ENCODE measurements at places on chromosomes 3 and 15.
A peak's percentile ranks its signal among the peaks of the same experiment; 100 is the strongest.

DNA sequence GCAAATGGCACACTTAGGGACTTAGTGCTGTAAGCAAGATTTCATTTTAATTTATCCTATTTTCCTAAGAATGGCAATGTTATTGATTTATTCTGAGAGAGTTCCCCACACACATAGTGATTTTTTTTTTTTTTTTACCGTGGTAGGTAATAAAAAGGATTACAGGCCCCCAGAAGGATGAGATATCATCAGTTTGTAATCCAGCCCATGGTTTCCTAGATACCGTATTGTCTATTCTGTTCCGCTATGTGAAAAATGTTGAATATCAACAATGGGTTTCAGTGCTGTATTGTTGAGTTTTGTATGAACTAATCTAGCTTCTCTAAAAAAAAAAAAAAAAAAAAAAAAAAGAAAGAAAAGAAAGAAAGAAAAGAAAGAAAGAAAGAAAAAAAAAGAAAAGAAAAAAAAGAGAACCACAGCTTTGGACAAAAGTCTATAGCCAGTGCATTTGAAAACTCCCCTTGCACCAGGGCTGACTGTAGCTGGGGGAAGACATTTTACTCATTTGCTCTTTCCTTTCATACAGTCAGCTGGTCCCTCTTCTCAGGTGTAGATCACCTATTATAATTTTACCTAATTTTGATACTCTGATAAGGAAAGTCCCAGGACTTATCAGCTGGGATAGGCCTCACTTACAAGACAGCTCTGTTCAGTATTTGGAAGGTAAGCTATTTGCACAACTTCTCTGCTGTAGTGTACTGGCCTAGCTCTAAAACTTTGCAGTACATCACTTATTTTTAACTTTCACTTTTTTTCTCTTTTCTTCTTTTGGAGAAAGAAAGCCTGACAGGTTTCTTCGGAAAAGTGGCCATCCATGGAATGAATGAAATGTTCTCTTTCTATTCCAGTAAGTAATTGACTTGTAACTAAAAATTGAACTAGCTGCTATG lies 101.4 kb upstream of the SOX2 start:
- no peak for DNase-seq

DNA sequence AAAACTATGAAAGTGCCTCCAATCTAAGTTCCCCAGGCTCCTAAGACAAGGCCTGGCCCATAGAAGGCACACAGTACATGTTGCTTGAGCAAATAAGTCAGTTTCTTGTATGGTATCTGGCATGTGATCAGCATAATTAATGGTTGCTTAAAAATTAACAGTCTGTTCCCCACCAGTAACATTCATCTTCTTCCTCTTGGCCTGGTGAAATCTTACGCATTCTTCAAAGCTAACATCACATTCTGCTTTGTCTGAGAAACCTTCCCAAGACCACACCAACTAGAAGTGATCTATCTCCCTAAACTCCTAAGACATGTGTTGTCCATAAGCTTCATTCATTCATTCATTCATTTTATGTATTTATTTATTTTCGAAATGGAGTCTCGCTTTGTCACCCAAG lies 48.1 kb downstream of the LIPC start:
- no peak for DNase-seq

DNA sequence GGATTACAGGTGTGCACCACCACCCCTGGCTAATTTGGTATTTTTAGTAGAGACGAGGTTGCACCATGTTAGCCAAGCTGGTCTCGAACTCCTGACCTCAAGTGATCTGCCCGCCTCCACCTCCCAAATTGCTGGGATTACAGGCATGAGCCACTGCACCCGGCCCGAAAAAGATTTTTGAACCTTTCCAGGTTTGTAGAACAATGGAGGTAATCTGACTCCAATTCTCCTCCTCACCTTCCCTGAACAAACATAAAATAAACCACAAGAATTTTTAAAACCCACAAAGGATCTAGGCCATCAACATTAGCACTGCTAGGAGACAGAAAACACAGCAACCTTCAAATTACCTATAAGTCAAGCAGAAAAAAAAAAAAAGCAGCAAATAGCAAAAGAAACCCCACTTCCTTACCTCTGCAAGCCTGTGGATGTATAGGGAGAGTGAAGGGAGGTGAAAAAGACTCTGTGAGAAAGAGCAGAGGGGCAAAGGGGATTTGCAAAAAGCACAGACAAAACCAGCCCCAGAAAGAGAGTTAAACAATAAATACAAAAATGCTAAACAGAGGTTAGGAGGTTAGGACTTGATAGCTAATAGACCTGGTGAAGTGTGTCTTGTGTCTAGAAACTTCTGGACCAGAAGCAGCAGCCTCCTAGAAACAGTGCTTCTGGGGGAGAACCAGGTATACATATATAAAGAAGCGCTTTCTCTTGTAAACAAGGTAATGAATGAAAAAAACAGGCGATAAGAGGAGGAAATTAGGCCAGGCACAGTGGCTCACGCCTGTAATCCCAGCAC lies 32.1 kb downstream of the TFDP2 start:
- DNase-seq: no peak

DNA sequence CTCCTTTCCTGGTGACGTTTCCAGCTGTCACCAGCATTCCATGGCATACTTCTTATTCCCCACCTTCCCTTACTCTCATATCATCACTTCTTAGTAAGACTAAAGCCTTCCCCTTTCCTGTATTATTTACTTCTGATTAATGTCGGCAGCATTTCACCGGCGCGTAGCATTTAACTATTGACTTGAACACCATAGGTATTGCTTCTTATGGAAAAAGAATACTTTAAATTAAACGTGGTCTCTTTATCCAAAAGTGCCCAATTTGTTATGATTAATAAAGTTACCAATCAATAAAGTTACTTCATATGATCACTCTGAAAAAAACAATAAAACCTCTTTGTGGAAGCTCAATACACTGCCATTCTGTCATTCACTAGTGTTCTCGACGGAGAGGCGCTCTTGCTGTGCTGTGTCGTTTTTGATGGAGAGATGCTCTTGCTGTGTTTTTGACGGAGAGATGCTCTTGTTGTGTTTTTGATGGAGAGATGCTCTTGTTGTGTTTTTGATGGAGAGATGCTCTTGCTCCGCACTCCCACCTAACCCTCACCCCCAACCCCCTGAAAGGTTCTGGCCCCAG lies 165.0 kb downstream of the XXYLT1 start:
- no peak for DNase-seq

DNA sequence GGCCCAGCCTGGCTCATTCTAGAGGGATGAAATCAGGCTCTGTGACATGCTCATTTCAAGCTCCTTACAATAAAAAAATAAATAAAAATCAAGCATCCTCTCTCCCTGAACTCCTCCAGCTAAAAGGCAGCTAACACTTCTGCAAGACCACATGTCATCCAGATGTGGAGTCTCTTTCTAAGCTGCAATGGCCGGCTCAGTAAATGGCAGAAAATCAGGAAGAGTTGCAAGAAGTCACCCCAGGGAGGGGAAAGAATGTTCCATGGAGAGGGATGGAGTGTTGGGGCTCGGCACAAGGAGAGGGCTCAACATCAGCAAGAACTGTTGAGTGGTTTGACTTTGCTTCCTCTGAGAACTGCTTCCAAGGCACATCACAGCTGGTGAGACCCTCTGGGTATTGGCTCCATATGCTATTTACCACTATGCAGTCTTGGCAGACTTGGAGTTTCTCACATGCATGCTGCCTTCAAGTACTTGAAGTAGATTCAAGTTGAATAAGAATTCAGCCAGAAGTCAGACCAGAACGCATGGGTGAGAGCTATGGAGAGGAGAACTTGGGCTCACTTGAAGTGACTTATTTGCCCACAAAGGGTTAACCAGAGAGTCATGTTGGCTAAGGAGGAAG lies 689.0 kb downstream of the NTRK3 start:
- no peak for DNase-seq

GRCh38 chr15:58604455-58604923 lies 145.0 kb downstream of the ADAM10 start:
- no peak for DNase-seq

GRCh38 chr3:67431887-67432286 lies 222.5 kb downstream of the SUCLG2 start:
- DNase-seq: no peak

DNA sequence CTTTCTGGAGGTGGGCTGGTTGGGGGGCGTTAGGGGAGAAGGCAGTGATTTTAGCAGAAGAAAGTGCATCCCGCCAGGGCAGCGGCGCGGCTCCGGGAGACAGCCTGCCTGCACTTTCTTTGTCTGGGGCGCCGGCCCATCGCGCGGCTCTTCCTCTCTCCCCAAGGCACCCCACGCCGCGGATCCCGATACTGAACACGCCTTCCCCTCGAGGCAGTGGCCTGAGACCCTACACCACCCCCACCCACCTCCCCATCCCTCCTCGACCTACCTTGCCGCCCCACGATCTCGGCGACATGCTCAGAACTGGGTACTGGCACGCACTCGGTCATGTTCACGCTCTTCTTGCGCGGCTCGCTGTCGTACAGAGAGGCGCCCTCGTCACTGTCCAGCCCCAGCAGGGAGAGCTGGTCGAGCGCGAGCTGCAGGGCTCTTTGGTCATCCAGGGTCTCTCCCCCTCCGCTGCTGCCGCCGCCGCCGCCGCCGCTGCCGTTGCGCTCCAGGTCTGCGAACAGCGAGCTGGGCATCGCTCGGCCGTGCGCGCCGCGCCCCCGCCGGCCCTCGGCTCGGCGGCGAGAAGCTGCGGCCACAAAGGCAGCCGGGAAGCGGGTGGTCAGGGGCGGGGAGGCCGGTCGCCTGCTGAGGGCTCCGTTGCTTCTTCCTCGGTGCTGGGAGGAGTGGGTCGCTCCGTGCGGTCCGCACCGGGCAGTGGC lies 483 bp downstream of the MEX3B start:
- DNase-seq: peak; percentile 8

DNA sequence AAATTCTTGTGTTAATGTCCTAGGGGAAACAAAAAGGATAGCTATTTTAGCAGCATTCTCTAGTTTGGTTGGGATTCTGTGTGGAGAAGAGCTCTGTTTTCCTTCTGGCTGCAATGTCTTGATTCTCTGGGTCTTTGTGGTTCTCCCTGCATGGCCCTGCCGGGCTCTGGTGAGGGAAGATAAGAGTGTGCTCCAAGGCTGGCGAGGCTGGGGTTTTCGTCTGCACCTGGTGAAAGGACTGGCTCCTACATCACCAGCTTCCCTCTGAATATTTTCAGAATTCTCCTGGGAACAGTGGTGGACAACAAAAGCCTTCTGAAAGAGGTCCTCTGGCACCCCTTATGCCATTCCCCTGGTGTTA lies 38.1 kb upstream of the SFMBT1 start:
- DNase-seq: no peak

DNA sequence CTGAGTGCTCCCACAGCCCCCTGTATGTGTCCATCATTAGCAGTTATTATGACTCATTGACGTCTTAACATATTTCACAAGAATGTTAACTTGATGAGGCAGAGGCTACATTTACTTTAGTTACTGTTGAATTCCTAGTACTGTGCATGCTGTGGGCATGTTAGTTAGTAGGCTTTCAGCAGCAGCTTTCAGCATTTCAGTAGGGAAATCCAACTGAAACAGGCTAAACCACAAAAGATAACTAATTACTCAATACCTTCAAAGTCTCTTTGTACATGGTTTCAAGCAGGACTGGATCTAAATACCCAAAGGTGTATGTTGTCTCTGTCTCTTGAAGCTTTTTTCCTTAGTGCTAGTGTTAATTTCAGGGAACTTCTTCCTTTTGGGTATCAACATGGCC lies 229.9 kb upstream of the SUCLG2 start:
- no peak for DNase-seq

DNA sequence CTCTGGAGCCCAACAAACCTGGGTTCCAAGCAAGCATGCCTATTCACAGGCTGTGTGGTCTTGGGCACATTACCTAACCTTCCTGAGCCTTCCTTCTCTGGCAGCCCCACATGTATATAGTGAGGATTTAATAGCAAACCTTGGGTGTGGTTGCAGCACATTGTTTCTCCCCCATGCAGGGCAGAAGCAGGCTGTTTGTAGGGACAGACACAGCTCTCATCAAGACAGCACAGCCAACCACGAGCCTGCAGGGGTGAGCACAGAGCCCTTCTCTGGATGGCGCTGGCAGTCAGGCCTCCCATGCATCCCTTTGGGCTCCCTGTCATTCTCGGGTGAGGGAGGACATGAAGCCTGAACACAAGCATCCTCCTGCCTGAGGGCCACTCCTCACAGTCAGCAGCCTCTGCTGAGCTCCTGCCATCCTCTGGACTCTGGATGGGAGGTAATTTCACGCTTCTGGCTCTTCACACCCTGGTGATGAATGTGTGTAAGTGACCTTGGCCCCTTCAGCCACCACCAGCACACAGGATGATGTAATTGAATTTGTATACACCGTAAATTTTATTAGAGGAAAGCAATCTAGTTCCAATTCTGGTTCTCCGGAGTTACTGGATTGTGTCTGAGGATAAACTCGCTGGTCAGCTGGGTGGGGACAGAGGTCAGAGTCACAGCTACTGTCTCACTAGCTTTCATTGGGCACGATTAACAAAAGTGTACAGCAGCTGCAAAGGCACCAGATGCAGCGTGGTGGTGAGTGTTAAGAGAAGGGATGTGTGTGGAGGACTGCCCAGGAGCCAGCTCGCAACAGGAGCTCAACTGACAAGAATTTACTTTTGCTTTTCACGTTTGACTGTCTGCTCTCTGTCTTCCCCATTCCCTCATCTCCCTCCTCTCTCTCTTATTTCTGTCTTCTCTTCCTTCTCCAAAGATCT lies 118.1 kb downstream of the CLSTN2 start:
- no peak for DNase-seq

DNA sequence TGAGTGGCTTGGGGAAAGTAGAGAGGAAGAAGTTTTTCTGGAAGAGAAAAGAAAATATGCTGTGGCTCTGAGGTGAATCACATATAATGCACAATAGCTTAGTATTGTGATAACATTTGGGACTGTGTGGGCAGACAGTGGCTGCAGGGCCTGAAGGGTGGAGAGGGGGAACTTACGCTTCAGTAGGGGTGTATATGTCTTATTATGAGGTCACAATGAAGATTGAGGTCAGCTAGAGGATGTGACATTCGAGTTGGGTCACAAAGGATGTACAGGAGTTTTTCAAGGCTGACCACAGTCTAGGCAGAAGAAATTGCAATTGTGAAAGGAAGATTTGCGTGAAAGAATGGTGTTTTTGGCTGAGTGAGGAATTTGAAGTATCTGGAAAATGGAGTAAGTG lies 414.8 kb downstream of the LPP start:
- no peak for DNase-seq

- no peak for DNase-seq
These were observed 572.3 kb downstream of the PYDC2 start for GRCh38 chr3:192033246-192033645.

- no peak for DNase-seq
These were observed 28.1 kb upstream of the LXN start for GRCh38 chr3:158700559-158700958.

DNA sequence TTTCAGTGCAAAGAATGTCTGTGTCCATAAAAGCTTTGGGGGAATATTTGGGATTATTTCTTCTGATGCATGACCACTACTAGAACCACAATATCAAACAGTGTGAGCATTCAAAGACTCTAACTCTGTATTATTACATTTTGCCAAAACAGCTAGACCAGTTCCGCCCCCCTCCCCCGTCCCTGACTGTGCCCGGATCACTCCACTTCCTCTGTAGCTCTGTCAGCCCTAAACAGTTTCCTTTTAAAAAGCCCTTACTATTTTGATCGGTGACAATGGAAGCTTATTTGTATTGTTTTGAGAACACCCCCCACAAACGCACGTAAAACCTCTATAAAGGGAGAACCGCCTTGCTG lies 36.6 kb upstream of the EPHB3 start:
- peak; percentile 18 for DNase-seq

All from CD4-positive, alpha-beta T cell treated with Interleukin-12 subunit alpha and Interleukin-12 subunit beta, for 1 hour (primary cell).